GM23338 (cell line): ENCODE measurements at places on chromosomes 7 and 10. TPM values are rescaled to one million over a fixed set of nuclear protein-coding genes. Genes with fewer than 3 reads are reported as not detected.

DNA sequence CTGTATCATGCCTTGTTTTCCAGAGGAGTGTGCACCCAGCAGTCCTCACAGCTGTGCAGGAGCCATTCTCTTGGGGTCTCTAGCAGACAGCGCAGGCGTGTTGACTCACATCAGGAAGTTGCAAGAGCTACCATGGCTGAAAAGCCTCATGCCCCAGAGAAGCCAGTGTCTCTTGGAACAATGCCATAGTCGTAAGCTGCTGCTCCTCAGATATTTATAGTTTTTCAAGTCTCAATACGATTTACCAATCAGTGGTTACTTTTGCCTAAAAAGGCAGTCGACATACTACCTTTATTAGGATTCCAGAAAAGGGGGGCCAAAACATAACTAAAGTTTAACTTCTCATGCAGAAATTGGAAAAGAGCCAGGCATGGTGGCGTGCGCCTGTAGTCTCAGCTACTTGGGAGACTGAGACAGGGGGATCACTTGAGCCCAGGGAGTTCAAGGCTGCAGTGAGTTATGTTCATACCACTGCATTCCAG is 407.7 kb downstream of the PARD3 start:
- no peak for DNase-seq

GRCh38 chr10:3811291-3811870 is 26.4 kb upstream of the KLF6 start:
- no peak for DNase-seq

DNA sequence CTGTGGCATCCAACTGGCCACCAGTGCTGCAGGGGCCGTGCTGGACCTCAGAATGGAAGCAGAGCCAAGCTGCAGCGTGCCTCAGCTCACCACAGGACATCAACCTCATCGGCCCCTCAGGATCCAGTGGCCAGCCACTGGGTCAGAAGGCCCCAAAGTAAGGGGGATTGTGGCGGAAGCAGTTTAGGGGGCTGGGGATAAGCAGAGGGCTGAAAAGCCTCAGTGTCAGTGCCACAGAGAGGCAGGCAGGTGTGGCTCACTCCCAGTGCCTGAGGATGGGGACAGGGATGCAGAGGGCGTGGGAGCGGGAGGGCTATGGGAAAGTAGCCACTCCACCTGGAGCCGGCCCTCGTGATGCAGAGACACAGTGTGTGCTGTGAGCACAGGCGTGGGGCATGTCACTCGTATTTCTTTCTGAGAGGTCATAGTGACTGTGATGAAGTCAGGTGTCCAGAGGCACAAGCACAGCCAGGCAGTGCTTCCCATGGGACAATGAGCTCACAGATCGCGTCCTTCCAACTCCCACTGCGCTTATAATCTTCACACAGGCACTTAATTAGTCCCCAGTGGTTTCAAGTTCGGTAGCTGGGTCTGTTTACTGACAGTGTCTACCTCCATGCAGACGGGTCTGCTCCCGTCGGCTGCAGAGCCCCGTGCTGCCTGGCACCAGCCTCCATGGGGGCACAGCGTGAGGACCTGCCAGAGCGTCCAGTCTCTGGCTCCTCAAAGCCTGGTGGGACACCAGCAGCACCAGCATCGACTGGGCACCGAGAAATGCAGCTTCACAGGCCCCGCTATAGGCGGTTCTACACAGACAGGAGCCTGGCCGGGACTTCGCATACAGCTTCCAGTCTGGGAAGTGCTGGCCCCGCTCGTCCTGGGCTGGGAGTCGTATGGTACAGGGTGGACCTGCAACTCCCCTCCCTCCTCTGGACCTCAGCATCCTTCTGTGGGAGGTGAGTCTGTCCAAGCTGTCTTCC is 42.9 kb upstream of the CNPY1 start:
- DNase-seq = no peak

- no peak for DNase-seq
These were observed 357.1 kb upstream of the AOAH start for GRCh38 chr7:37081436-37081835.

DNA sequence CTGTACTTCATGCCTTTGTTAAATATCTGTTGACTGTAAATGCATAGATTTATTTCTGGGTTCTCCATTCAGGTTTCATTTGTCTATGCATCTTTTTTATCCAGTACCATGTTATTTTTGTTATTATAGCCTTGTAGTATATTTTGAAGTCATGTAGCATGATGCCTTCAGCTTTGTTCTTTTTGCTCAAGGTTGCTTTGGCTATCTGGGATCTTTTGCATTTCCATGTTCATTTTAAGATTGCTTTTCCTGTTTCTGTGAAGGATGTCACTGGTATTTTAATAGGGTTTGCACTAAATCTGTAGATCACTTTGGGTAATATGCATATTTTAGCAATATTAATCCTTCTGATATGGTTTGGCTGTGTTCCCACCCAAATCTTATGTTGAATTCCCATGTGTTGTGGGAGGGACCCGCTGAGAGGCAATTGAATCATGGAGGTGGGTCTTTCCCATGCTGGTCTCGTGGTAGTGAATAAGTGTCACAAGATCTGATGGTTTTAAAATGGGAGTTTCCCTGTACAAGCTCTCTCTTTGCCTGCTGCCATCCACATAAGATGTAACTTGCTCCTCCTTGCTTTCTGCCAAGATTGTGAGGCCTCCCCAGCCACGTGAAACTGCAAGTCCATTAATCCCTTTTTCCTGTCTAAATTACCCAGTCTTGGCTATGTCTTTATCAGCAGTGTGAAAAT is 302.8 kb upstream of the SEMA3C start:
- DNase-seq = no peak

- no peak for DNase-seq
These were observed 128.3 kb downstream of the CPEB3 start for GRCh38 chr10:92162541-92162940.

- DNase-seq = no peak
These were observed 86.4 kb downstream of the MICALL2 start for GRCh38 chr7:1372671-1373379.

DNA sequence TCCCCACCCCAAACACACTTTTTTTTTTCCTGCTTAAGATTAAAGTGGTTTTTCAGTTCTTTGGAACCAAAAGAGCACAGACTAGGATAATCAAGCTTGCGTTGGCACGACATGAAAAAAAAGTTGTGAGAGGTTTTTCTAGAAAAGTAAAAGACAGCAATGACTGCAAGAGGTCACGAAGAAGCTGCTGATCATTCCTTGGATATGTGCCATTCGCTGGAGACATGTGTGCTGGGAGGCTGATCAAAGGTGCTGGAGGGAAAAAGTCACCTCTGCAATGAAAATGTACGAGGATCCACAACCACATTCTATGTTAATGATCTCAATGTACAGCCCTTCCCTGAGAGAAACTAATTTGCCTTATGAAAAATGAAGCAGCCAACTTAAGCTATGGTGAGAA is 5.4 kb downstream of the AKR1B1 start:
- DNase-seq = no peak

GRCh38 chr10:26960308-26960707 is 99.5 kb upstream of the ABI1 start:
- no peak for DNase-seq

- DNase-seq = peak; percentile 3
These were observed 374.6 kb upstream of the ADARB2 start for GRCh38 chr10:2111965-2112364.

The SLC39A12 gene
- not detected in 2 replicates for polyA plus RNA-seq

The ITPRIP gene
- polyA plus RNA-seq = 6.4 and 6.9 TPM in 2 replicates
